ENCODE measurements at places on chromosomes 3 and 15.

- DNase-seq: no peak
Observed at GRCh38 chr3:10929978-10930665, 62.4 kb upstream of the SLC6A1 start.

DNA sequence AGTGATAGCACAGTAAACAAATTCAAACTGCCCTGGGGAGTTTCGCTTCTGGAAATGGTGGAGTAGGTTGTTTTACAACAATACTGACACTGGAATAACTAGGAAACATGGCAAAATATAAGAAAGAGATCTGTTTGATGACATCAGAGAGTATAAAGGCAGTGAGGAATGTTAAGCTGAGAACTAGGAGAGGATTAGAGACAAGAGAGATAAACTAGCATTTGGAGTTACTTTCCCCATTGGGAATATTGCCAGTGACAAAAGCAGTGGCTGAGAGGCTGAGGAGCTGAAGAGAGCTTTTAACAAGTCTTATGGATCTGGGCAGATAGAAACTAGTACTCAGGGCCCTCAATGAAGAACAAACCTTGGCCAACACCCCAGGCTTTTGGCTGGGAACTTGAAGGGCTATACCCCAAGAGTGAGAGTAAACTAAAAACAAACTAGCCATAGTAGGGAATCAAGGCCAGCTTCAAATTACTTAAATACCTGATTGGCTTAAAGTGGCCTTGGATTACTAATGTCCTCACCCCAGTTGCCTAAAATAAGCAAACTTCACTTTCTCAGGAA, 280.4 kb downstream of the KLF13 start:
- DNase-seq: no peak

DNA sequence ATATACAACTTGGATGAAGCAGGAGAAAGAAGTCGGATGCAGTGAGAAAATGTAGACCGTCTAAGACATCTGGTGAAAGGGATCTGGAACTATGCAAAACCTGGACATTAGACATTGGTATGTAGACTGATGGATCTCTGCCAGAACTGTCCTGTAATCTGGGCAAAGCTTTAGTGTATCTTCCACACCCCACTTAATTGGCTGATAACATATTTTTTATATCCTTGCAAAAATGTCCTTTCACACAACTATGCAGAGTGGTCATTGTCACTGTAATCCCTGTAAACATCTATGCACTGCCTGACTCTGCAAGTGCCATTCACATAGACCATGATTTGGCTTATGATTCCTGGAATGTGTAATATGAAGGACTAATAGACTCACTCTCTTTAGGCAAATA, 163.1 kb downstream of the TUSC7 start:
- DNase-seq: no peak

DNA sequence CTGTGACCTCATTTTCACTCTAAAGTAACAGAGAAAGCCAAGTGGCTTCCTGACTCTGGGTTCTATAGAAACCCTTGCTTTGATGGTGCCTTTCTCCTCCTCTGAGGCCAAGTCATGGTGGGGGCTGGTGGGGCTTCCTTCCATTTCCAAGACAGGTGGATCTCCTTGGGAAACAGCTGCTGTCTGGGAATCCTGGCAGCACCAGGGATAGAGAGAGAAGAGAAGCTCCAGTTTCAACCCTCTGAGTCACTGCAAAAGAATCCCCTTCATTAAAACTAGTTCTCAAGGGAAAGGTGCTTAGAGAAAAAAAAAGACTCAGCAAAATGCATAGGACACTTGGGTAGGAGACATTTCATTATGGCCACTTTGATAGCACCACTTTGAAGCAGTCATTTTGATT, 614.4 kb downstream of the FHIT start:
- peak; percentile 24 for DNase-seq

- DNase-seq: no peak
Observed at GRCh38 chr3:58004973-58005372, 3.2 kb upstream of the FLNB start.

- no peak for DNase-seq
Observed at GRCh38 chr3:66021731-66022131, 17.0 kb downstream of the MAGI1 start.

GRCh38 chr3:172332256-172333041, 115.8 kb downstream of the GHSR start:
- DNase-seq: no peak

DNA sequence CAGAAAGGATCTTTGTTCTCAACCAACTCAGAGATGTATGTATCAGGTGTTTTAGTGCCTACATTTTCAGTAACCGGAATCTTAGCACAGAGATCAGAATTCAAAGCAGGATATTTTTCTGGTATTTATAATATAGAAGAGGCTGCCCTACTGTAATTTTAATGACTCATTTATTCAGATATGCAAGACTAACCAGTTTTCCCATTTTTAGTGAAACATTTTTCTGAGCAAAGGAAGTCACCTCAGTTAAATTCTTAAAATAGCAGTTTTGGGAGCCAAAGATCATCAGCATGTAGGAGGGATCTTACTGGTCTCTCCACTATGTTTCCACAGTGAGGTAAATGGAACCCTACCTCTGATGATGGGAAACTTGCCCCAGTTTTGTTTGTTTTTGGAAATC, 42.0 kb downstream of the SRP14 start:
- no peak for DNase-seq

- DNase-seq: no peak
Observed at GRCh38 chr15:77552066-77552465, 80.6 kb downstream of the LINGO1 start.

DNA sequence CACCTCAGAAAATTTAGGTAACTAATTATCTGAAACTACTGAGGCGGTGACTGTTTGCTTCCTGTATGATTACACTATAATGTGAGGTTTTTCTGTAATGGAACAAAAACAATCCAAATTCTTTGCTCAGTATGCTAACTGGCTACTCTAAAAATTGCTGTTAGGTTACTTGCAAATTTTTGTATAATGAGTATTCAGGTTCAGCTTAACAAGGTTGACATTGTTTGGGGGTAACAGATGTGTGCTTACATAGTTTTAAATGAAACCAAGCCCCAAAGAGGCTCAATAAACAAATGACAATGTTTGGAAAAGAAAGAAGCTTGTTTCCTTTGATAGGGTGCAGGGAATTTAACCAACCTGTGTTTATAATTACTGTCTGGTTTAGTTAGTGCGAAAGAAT, 414.5 kb upstream of the MDFIC2 start:
- no peak for DNase-seq

- peak; percentile 48 for DNase-seq
Observed at GRCh38 chr3:42117175-42118008, 26.2 kb downstream of the TRAK1 start.

DNA sequence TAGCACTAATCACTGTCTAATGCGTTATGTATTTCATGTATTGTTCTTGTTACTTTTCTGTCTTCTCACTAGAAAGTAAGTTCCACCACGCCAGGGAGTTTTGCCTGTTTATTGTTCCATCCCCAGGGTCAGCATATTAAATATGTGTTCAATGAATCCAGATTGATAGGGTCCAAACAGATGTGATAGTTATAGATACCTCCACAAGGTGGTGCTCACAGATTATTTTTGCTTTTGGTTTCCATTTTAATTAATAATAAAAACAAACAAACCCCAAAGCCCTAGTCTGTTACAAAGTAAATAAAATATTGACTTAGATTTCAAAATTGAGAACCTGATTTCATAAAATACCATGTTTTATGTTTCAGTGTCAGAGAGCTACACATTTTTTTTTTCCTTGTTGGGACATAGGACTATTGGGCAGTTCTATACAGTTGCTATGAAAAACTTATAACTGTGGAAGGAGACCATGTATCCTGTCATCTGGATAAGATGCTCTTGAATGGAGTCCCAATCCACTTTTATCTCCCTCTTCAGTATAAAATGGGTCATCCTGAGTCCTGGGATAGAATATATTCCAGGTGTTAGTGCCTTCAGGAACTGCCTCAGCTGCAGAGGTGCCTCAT, 12.4 kb downstream of the OTOL1 start:
- no peak for DNase-seq

DNA sequence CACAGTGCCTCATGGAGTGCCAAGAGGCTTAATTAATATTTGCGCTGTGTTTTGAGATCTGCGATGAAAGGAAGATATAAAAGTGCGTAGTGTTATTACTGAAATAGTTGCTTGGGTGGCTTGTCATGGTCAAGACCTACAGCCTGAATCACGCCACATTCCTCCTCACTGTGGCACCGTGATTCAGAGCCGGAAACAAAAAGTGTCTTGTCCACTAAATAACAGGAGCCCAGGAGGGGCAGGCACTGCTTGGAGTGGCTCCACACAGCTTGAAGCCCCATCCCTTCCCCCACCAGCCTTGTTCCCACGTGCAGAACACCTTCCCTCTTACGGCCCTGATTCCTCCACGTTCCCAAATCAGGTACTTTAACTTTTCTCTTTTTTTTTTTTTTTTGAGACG, 1.2 kb upstream of the LRRC15 start:
- DNase-seq: no peak

GRCh38 chr3:138078901-138079344, 36.5 kb downstream of the DZIP1L start:
- DNase-seq: peak; percentile 97

GRCh38 chr3:102124704-102125103, 275.4 kb downstream of the NFKBIZ start:
- no peak for DNase-seq

DNA sequence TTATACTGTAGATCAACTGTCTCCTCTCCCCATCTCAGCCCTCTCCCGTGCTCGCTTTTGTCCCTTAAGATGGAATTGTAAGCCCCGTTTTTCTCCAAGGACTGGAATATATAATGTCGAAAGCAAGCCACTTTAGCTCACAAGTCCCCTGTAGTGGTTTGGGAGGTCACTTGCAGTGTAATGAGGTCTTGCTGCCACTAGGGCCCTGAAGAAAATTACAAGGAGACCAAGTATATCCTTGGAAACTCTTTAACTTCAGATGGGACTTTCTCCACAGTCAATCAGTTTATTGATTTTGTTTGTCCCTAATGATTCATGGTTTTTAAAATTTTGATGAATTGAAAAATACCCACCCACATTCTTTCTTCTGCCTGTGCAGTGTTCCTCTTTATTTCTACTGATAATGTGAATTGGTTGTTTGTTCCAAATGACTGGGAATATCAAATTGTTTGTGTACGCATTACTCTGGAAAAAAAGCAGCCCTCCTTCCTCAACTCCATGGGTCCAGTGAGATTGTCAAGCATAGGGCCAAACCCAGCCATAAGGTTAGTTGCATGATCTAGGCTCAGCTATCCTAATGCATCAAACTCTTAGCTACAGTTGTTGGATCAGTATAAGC, 294.8 kb downstream of the MCTP2 start:
- DNase-seq: no peak
